Upper lobe of left lung (tissue), 6 donors: ENCODE measurements at places on chromosomes 2 and 18.

GRCh38 chr18:34771958-34772357 lies 61.9 kb downstream of the DTNA start:
- DNase-seq, result no peak

DNA sequence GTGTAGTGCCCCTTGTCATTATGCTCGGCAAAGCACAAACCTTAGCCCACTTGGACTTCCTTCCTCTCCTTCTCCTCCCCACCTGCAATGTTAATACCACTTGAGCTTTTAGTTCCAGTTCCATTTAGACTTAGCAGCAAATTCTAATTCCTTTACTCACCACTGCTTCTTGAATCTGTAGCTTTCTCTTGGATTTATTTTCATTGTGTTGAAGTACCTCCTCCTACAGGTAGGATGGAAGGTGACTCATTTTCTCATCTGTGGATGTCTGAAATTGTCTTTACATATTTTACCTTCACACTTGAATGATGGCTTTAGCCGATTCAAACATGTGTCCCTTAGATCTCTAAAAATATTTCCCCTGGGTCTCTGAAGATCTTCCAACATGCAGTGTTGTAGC lies 32.8 kb upstream of the BIN1 start:
- no peak for DNase-seq

DNA sequence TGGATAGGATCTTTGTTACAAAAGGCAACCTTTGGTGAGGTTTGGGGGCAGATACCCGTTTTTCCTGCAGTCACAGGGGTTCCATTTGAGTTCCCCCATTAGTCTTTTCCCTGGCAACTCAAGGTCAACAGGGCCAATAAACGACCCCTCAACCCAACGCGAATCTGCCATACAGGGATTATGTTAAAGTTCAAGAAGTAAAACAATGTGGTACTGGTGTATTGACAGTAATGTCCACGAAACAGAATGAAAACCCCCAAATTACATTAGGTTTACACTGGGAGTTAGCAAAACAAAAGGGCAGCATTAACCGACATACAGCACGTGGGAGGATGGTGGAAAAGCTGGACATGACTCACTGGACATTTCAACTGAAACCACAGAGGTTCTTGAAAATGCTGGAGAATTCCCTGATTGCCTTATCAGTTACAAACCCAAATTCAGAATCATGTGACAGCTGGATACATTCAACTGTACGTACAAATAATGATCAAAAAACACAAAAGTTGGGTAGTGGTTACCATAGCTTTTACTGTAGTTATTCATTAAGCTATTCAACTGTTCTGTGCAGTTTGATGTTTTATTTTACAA lies 4.9 kb upstream of the IMP4 start:
- no peak for DNase-seq

DNA sequence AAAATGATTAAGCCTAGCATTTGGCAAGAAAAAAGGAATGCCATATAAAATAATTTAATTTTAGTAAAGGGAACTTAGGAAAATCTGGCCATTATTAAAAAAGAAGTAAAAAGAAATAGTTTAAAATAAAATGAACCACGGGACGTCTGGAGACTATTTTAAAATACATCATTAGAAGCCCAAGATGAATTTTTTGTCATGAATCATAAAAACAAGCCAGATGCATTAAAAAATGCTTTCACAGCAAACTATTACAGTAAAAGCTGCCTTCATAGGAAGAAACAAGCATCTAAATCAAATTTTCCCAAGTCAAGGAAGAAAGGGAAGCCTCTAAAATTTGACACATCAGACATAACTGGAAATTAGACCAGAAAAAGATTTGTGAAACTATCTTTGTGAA lies 33.0 kb downstream of the COL5A2 start:
- no peak for DNase-seq

DNA sequence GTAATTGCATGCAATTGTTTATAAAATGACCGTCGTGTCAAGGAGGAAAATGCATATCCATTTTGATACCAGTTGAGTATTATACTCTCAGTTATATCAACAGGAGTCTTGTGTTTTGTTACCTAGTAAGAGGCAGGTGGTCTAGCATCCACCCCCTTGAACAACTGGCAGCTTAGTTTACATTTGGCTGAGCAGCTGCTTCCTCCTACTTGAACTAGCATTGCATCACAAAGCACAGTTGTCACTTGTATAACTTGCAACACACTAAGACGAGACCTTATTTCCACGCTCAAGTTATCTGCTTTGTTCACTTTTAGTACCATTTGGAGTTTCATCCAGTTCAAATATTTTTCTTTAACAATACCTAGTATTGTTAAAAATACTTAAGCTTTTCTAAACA lies 75.4 kb upstream of the UBE2E3 start:
- no peak for DNase-seq

GRCh38 chr2:31067259-31067658 lies 71.0 kb downstream of the GALNT14 start:
- DNase-seq, result no peak

GRCh38 chr2:167253025-167253424 lies 364.7 kb downstream of the XIRP2 start:
- DNase-seq, result no peak

DNA sequence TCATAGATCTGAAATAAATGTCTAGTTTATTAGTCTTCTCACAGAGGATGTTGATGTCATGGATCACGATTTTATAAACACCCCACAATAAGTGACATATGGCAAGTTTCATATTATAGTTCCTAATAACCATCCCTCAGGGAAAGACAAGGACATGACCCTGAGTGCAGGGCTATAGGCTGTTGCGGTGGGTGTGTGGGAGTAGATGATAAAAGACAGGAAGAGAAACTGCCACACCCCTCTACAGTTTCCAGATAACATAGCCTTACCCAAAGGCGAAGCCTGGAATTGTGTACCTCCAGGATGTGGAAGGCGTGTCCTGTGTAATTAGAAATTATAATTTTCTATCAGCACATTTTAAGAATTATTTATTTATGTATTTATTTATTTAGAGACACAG lies 2.4 kb upstream of the NEDD4L start:
- no peak for DNase-seq

- DNase-seq, result no peak
Observed at GRCh38 chr18:63113899-63114565, 205.5 kb downstream of the BCL2 start.

- DNase-seq, result no peak
Observed at GRCh38 chr2:140658760-140659692, 1471.8 kb downstream of the LRP1B start.

DNA sequence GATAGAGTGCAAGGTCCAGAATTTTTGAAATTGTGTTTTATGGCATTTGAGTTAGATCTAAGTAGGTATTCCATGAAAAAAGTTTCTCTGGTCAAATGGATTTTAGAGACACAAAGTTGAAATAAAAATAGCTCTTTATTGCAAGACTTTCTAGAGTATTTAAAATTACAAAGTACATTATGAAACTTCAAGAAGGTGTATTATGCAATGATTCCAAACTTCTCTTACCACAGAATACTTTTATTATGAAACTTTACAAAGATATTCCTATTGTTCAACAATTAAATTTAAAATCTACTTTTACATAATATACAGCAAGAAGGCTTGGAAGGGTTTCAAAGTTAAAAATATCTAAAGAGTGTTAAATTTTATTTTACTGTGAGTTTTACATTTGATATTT lies 65.9 kb downstream of the CALCRL start:
- no peak for DNase-seq
